ENCODE measurements at places on chromosomes 13 and 19.

GRCh38 chr13:34179481-34179880, 361.5 kb downstream of the RFC3 start:
- no peak for DNase-seq

DNA sequence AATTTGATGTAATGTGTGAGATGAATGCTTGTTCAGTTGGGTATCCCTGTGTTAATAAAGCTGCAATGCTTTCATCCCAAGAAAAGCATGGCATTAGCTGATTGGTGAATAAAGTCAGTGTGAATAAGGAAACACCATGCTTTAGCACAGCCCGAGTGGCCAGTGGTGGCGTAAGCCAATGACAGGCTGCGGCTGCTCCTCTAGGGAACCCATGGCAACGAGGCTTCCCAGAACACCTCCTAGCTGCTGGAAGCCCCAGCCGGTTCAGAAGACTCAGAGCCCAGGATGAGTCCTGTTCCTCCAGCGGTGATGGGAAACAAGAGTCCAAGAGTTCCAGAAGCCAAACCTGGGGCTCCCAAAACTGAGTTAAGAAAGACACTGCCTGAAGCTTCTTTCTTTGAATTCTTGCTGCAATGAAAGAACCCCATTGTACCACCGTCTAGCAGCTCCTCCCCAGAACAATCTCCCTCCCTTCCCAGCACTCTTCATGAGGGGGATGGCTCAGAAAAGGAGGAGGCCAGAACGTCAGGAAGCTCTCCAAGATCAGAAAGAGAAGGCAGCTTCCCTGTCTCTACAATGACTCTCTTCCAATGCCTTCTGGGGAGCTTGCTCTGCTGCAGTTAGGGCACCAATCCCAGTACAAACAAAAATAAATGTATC, 58.2 kb downstream of the TSHZ3 start:
- DNase-seq = no peak

- DNase-seq = no peak
These were observed 1.5 kb downstream of the KCNC3 start for GRCh38 chr19:50327461-50328223.

DNA sequence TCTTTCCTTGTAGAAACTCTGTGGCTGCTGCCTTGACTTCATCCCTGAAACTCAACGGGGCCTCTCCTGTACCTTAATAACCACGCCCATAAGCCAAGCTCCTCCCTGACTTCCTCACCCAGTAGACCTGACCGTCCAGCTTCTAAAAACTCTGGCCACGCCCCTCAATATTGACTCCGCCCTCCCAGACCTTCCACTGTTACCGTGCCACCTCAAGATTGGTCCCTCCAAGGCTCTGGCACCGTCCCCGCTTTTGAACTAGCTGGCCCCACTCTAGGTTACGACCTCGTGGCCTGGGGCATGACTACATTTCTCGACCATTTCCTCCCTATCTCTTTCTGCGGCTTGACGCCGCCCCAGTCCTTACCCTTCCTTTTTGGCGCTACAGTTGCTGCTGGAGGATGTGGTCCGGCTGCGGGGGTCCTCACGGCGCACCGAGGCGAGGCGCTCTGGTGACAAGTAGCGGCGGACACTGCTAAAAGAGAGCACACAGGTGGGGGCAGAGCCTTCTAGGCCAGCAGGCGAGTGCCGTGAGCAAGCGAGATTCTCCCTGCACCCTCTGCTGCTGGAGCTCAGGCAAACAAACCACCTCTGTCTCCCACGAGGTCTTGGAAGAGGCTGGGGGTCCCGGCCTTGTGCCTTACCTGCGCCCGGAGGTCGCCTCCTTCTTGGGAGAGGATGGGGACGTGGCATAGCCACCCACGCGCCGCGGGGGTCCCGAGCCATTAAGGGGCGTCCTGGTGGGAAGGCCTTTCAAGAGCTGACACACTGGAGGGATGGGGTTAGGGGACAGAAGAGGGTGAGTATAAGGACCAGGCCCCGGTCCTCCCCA, 2.3 kb upstream of the EML2 start:
- DNase-seq = peak; percentile 83

GRCh38 chr19:27691991-27692390, 1521.0 kb downstream of the UQCRFS1 start:
- no peak for DNase-seq

DNA sequence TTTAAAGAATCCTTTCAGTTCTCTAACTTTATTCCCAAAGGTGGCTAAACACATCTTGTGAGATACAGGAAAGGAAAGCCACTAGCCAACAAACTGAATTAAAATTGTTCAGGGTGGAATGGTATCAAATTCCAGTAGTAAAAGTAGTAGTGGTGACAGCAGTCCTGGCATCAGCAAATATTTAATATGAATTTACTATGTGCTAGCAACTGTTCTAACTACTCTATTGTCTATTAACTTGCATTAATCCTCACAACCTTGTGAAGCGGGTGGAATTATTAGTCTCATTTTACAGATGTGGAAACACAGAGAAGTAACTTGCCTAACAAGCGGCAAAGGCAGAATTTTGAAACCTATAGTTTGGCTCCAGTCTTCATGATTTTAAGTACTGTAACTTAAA, 130.1 kb downstream of the KLF12 start:
- no peak for DNase-seq

- DNase-seq = no peak
These were observed 738.2 kb downstream of the GPC5 start for GRCh38 chr13:92136449-92137155.

DNA sequence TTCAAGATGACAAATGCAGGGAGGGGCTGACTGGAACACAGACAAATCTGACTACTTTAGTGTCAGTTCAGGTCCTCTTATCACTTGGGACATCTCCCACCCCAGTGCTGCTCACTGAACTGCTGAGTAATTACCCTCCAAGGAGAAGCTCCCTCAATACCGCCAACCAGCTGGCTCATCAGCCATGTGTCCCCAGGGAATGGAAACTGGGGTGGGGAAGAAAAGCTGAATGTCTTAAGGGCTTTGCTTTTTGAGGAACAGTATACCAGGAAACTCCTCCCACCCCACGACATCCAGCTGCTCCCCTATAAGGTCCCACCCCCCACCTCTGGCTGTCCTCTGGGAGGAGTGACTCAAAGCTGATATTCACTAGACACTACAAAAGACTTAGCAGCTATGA, 2.0 kb downstream of the ZNF823 start:
- peak; percentile 22 for DNase-seq

- DNase-seq = no peak
These were observed 152.0 kb upstream of the MYO16 start for GRCh38 chr13:108477376-108477775.

GRCh38 chr13:111912453-111912866, 154.5 kb upstream of the SOX1 start:
- no peak for DNase-seq

- DNase-seq = no peak
These were observed 868 bp upstream of the UBAC2 start for GRCh38 chr13:99199541-99200431.

GRCh38 chr19:8500158-8500557, 2.3 kb downstream of the PRAM1 start:
- no peak for DNase-seq

DNA sequence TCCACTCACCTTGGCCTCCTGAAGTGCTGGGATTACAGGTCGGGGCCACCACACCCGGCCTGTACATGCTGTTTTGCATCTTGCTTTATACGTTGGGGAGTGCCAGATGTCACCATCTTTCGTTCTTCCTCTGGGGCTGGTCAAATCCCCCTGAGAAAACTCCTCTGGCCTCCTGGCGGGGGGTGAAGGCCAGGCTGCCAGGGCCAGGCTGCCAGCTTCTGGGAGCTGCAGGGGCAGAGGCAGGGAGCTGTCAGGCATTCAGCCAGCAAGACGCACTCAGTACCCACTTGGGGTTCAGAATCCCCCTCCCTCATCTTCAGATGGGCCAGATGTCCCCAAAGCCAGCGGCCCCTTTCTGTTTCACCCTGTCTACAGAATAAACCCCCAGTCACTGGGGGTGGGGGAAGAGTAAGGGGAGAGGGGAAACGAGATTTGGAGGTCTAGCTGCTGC, 16.1 kb downstream of the ZSWIM9 start:
- no peak for DNase-seq

DNA sequence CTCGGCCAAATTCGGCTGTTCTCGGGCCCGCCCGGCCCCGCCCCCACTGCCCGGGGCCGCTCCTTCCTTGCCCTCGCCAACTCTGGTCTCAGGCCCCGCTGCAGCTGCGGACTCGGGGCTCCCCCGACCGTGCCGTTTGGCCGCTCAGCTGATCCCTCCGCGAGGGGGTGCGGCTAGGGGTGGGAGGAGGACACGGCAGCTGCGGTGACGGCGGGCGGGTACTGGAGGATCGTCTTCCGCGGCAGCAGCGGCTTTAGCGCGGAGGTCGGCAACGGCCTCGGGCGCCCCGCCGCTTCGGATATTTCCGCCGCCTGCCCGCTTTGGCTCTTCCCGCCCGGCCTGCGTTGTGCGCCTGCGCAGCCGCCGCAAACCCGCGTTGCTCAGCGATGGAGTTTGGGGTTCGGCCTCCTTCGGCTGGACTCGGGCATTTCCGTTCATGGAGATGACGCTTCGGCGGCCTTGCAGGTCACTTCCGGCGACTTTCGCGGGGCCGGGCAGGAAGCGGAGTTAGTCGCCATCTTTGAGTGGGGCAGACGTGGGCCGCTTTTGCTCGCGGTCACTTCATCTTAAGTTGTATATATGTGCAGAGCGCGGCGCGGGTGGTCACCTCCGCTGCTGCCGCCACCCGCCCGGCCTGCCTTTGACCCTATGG, 338 bp upstream of the UBE2M start:
- DNase-seq = peak; percentile 97

DNA sequence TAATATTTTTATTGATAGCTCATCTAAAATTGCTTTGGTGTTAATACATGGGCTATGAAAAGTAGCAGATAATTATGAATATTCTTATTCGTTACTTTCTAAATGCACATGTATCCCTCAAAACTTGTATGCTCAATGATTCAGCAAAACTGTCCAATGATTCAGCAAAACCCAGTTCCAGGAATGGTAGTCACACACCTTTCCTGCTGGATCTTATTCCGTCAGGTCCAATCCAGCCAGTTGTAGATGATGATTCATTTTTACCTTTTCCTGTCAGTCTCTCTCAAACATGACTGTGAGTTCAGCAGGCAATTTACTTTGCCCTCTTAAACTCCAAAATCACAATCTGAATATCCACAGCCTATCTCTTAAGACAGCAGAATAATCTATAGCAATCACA, 1082.6 kb downstream of the EFNB2 start:
- no peak for DNase-seq

- DNase-seq = no peak
These were observed 38.3 kb downstream of the SOX1 start for GRCh38 chr13:112105244-112105681.

DNA sequence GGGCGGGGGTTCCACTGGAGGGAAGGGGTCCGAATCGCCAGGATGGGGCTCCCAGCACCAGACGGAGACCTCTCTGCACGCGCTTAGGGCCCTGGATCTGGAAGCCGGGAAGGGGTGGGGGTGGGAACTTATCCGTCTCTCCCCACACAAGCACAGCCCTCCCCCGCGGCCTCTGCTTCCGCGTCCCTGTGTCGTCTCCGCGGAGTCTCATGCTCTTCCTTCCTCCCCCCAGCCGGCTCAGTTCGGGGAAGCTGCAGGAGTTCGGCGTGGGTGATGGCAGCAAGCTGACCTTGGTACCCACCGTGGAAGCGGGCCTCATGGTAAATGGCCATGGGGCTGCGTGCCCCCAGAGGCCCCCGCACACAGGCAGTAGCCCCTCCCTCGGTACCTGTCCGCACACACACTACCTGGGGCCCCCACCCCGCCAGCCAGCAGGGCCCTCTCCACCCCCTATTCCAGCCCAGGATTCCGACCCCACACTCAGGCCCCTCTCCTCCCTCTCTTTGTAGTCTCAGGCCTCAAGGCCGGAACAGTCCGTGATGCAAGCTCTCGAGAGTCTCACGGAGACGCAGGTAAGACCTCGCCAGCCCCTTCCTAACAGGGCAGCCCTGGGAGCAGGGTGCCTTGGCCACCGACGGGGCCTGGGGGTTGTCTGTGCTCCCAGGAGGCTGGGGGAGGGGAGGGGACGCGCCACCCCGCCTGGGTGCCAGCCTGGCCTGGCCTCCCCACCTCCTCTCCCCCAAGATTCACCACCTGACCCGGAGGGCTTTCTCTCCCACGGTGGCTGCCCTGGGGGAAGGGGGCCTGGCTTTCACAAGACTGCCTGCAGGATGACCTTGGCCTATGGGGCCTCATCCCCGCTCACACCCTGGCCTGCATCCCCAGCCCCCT, 3.2 kb downstream of the MIDN start:
- DNase-seq = peak; percentile 60

DNA sequence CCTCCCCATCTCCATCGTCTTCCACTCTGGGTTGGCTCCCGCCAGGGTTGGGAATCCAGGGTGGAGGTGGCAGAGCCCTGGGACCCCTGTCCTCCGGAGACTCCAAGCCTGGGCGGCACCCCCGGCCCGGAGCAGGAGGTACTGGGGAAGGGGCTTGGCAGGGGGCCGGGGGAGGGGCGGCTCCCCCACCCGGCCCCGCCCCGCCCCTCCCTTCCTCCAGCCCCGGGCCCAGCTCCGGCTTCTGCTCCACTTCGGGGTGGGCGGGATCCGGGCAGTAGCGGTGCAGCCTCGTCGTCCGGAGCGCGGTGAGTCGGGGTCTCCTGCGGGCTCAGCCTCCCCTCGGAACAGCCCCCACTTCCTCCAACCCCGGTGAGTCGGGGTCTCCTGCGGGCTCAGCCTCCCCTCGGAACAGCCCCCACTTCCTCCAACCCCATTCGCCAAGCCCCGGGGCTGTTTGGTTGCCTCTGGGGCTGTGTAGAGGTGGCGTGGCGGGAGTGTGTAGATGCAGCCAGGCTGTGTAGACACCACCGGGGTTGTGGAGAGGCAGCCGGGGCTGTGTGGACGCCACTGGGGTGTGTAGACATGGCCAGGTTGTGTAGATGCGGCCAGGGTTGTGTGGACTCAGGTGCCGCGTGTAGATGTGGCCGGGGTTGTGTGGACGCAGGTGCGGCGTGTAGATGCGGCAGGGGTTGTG, at the start of gene TMPRSS9:
Gene TMPRSS9 (plus strand): TSS at position 274 of the 694 bp plus-strand sequence. CDS start 29,521 bp downstream, outside the sequence.
- no peak for DNase-seq

- no peak for DNase-seq
These were observed 663 bp upstream of the SMAD9 start for GRCh38 chr13:36920616-36921185.

DNA sequence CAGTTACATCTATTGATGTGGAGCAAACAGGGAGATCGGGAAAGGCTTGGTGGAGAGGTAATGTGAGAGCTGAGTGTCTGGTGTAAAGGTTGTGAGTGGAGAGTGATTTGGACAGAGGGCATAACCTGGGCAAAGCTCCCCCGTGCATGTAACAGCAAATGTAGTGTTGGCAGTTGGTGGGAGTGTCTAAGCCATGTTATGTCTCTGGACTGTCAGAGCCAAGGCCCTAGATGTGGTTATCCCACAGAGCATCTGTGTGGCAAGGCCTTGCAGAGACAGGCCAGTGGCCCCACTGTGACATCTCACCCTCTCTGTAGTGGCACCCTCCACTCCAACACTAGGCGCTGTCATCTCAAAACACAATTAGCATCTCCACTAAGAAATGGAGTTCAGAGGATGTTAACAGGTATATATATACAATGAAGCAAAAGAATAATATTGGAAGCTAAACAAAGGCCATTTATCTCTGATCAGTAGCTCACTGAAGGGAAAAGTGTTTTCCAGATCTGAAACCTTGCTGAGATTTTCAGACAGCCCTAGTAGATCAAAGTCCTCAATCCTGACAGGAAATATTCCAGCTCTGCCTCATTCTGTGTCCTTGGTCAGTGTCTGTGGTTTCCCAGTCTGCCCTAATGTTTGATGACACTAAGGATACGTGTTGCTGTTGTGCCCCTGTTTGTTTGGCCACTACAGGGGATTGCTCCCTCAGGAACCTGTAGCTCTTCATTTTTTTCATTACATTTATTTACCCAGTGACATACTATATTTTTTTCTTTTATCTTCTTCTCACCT, 20.2 kb downstream of the POLR1D start:
- DNase-seq = no peak

- no peak for DNase-seq
These were observed 77.3 kb downstream of the ZNF486 start for GRCh38 chr19:20244356-20244755.

Data from H54 (cell line).